ENCODE measurements at places on chromosomes 2 and 18.

DNA sequence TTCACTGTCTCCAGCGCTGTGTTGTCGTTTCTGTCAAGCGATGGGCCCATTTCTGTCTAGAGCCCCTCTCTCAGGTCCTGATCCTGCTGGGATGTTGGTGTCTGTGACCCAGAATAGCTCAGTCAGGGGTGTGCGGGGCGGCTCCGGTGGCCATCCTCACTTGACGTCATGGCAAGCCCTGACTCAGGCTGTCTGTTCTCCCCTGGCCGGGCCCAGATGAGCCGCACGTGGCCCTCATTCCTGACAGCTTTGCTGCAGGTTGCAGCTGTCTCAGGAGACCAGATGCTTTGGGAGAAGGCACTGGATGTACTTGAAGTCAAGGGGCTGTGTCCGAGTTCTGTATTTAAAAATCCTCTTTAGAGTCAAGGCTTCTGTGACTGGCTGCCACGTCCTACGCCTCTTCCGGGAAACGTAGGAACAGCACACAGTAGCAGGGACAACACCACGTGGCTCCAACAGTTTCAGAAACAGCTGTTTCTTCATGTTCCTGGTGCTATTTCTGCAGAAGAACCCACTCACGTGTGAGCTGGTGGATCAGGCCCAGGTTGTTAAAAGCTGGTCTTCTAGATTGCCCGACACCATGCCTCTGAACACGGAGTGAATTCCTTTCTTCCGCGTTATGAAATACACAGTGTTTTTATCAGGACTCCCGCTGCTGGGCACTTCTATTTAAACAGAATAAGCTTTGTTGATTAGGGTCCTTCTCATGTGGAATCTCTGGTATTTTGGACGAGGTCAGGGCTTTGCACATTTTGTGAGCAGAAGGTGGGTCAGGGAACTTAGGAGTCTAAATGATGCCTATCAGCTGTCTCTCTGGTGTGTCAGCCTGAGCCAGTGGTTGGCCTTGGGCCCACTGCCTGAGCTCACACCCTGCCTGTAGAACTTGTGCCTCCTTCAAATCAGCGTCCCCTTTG lies 28.3 kb upstream of the NTSR2 start:
- no peak for DNase-seq

GRCh38 chr2:236281423-236281822 lies 17.2 kb upstream of the ASB18 start:
- no peak for DNase-seq

DNA sequence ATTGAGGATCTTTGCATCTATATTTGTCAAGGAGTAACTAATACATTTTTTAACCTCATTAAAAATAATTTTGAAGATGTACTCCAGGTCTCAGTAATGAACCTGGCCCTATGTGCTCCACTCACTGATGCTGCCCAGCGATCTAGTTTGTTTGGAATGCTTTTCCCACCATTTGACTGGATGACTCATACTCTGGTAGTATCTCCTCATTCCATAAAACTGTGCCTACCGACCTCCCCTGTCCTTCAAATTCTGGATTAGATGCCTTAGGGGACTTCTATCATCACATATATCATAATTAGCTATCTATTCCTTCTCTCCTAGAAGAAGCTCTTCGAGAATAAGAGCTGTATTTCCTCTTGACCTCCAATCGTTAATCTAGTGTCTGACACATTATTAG lies 83.8 kb downstream of the FAM117B start:
- peak; percentile 62 for DNase-seq

DNA sequence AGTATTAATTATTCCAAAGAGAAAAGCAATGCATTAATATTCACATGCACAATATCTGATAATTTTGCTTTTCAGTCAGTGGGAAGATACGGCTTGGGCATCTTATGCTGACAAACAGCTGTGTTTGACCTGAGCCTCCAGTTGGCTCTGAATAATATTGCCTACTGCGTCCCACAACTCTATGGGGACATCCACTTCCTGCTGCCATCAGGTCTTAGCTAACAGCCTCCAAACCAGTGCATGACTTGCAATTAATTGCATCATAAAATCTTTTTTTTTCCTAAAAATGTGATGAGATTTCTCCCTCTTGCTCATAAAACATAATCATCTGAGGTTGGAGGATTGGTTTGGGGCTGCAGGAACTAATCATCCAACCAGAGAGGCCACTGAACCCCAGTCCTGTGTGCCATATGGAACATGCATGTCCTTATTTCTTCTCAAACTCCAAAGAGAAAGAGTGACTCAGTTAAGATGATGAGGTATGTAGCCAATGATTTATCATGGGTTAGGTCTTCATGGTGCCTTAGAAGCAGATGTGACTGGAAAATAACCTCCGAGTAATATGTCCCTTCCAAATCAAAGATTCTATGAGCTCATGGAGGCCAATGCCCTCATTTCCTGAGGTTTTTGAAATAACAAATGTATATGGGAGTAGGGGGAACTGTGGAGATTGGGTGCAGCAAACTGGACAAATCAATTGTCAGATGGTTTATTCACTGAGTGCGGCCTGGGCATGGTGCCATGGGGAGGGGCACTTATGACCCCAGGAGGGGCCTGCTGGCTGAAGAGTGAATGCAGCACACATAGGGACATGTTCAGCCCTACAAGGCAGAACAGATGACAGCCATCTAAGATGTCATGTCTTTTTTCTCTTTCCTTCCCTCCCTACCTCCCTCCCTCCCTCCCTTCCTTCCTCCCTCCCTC lies 39.4 kb downstream of the EDAR start:
- no peak for DNase-seq

- DNase-seq = peak; percentile 17
Measured at GRCh38 chr2:47964722-47965434, 58.6 kb upstream of the FBXO11 start.

DNA sequence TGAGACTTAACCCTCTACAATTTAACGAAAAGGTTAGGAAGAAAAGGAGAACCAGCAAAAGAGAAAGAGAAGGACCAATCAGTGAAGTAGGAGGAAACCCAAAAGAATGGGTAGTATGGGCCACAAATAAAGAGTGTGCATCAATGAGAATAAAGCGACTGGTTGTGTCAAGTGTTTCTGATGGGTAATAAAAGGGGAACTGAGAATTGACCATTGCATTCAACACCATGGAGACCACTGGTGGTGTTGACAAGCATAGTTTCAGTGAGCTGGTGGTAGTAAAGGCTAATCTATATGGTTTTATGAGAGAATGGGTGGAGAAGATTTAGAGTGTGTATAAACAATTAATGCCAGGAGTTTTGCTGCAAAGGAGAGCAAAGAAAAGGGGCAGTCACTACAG lies 75.4 kb downstream of the CSRNP3 start:
- DNase-seq = no peak
